ENCODE measurements at places on chromosomes 2 and 18. TPM values are rescaled to one million over a fixed set of nuclear protein-coding genes. Genes with fewer than 3 reads are reported as not detected.

- no peak overlapping the region for H3K4me3 ChIP-seq
- no peaks in the 10 kb centered on the region for H3K4me1 ChIP-seq
- H3K27ac ChIP-seq, result no peak overlapping the region
- H3K27me3 ChIP-seq, result no peaks in the 10 kb centered on the region
- no peak for DNase-seq
These were observed 108.8 kb upstream of the DLX2 start for GRCh38 chr2:172211512-172211911.

DNA sequence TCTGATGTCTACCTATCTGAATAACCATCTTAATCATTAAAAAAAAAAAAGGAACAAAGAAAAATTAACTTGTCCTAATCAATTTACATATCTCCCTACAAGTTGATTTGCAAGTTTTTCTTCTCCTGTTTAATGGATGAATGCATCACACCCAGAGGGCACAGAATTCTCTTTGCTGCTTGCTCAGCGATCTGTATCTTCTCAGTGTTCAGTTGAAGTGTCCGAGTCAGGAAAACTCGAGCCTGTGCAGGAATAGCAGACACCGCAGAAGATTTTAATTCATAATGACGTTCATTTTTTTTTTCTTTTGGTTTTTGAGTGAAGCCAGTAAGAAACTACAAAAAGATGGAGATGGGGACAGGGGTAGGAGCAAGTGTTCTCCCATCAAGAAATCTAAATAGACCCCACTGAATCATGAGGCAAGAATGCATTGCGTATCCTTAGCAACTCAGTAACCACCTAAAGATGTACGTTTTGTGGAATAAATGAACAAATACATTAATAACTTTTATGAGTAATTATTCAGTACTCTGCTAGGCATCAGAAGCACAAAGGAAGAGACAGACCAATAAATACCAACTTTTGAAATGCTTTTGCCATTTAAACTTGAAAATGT is 675.5 kb downstream of the LRP1B start:
- DNase-seq, result no peak
- H3K27me3 ChIP-seq, result no peaks in the 10 kb centered on the region
- no peak overlapping the region for H3K27ac ChIP-seq
- H3K4me1 ChIP-seq, result no peaks in the 10 kb centered on the region
- no peak overlapping the region for H3K4me3 ChIP-seq

DNA sequence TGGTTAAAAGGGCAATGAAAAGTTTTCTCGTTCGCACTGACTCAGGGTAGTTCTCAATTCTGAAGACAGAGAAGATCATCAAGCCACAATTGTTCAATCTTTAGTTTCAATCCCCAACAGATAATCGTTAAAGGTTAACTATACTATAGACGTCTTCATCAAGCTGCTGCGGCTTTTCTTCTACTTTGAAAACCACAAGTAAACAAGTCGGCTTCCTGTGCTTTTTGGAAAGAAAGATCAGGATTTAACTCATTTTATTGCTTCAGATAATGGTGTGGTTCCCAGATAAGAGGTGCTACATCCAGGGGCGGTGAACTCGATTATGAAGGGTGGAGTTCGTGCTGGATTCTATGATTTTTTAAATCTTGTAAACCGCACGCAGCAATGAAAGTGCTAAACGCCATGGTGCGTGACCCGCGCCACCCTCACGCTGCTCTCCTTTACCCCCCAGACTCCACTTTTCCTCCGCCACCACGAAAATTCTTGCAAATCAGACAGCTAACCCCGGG is 545 bp upstream of the CDCA7 start:
- DNase-seq, result no peak
- H3K27ac ChIP-seq, result no peak overlapping the region
- peak overlapping the region; percentile 63 for H3K4me3 ChIP-seq
- peaks cover 47% of the 10 kb centered on the region for H3K27me3 ChIP-seq
- no peaks in the 10 kb centered on the region for H3K36me3 ChIP-seq

- no peak for DNase-seq
- no peak overlapping the region for H3K4me3 ChIP-seq
- H3K36me3 ChIP-seq, result no peaks in the 10 kb centered on the region
- H3K4me1 ChIP-seq, result no peaks in the 10 kb centered on the region
These were observed 15.1 kb downstream of the HOXD3 start for GRCh38 chr2:176172007-176172894.

GRCh38 chr2:207162316-207162715 is 3.4 kb downstream of the KLF7 start:
- no peak for DNase-seq
- no peaks in the 10 kb centered on the region for H3K36me3 ChIP-seq
- H3K27me3 ChIP-seq, result no peaks in the 10 kb centered on the region

GRCh38 chr2:193868833-193869232 is 1674.1 kb upstream of the TMEFF2 start:
- no peak for DNase-seq
- no peaks in the 10 kb centered on the region for H3K27me3 ChIP-seq
- H3K4me3 ChIP-seq, result no peak overlapping the region
- H3K4me1 ChIP-seq, result no peaks in the 10 kb centered on the region
- H3K36me3 ChIP-seq, result no peaks in the 10 kb centered on the region
- H3K27ac ChIP-seq, result no peak overlapping the region

DNA sequence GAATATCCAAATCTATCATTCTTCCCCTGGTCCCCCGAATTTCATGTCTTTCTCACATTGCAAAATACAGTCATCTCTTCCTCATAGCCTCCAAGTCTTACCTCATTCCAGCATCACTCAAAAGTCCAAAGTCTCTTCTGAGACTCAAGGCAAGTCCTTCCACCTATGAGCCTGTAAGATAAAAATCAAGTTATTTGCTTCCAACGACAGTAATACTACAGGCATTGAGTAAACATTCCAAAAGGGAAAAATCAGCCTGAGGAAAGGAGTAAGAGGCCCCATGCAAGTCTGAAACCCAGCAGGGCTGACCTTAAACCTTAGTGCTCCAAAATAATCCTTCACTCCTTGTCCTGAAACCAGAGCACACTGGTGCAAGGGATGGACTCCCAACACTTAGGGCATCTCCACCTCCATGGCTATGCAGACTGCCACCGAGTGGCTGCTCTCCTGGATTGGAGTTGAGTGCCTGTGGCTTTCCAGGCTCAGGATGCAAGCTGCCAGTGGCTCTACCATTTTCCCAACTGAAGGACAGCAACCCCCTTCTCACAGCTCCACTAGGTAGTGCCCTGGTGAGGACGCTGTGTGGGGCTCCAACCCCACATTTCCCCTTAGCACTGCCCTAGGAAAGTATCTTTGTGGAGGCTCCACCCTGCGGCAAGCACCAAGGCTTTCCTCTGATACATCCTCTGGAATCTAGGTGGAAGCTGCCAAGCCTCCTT is 16.3 kb downstream of the DTNA start:
- no peaks in the 10 kb centered on the region for H3K4me1 ChIP-seq
- H3K36me3 ChIP-seq, result no peaks in the 10 kb centered on the region
- DNase-seq, result no peak
- H3K27ac ChIP-seq, result no peak overlapping the region
- H3K27me3 ChIP-seq, result no peaks in the 10 kb centered on the region
- H3K4me3 ChIP-seq, result no peak overlapping the region

DNA sequence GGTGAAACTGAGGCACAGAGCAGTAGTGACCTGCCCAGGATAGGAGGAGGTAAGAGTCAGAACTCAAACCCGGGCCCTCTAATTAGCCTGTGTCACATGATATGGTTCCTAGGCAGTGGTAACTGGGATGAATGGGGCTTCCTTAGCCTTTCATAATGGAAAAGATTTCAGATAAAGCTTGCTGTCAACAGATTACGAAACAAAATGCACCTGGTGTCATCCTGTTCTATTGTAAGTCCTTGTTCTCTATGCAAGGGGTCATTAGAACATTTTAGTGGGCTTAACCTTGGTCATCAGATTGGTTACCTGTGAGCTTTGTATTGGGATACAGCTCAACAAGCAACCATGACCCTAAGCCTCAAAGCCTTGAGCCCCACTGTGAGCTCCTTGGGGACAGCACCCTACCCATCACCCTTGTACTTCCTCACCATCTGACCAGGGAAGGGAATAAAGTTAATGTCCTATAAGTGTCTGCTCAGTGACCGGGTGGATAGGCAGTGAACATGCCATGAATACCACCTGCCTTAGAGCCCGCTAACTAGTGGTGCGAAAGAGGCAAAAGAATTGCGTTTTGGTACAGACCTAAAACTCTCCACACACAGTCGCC is 70.3 kb upstream of the RMDN2 start:
- no peak for DNase-seq
- peak overlapping the region; percentile 39 for H3K4me3 ChIP-seq
- H3K36me3 ChIP-seq, result no peaks in the 10 kb centered on the region
- peak overlapping the region; percentile 79 for H3K27ac ChIP-seq
- H3K4me1 ChIP-seq, result no peaks in the 10 kb centered on the region

- H3K4me3 ChIP-seq, result no peak overlapping the region
- H3K36me3 ChIP-seq, result no peaks in the 10 kb centered on the region
- no peak overlapping the region for H3K27ac ChIP-seq
These were observed 19.8 kb downstream of the EVX2 start for GRCh38 chr2:176063958-176064357.

- H3K4me3 ChIP-seq, result no peak overlapping the region
- H3K4me1 ChIP-seq, result no peaks in the 10 kb centered on the region
- H3K27me3 ChIP-seq, result no peaks in the 10 kb centered on the region
- no peak for DNase-seq
- H3K36me3 ChIP-seq, result no peaks in the 10 kb centered on the region
These were observed 165.5 kb downstream of the DDX1 start for GRCh38 chr2:15756882-15757819.

GRCh38 chr2:11698009-11698922 is 28.3 kb upstream of the NTSR2 start:
- DNase-seq, result no peak
- H3K36me3 ChIP-seq, result no peaks in the 10 kb centered on the region

Gene TDRD15
- not detected for total RNA-seq

Gene TRIM54
- total RNA-seq, result 0.15 TPM

Gene GCC2
- 63.3 TPM for total RNA-seq

Gene MITD1
- total RNA-seq, result 33.3 TPM
